ENCODE measurements at places on chromosomes 7 and 10. TPM values are rescaled to one million over a fixed set of nuclear protein-coding genes. Genes with fewer than 3 reads are reported as not detected.

GRCh38 chr7:41316410-41316809 lies 386.5 kb downstream of the INHBA start:
- no peak for DNase-seq

DNA sequence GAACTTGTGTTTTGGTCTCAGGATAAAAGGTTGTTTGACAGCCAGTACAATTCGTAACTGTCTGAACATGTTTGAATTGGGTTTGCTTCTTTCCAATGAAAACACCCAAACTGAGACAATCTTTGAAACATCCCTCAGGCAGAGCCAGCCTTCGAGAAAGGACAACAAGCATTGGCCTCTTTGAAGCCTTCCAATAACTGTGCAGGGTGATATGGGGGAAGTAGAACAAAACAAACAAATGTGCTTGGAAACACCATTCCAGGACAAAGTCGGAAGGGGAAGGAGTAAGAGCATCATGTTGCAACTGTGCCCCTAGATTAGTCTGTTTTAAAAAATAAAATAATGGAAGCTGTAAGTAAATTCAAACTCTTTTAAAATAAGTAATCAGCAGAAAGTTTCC lies 39.5 kb downstream of the IL2RA start:
- no peak for DNase-seq

GRCh38 chr10:109104806-109105205 lies 818.5 kb downstream of the XPNPEP1 start:
- no peak for DNase-seq

DNA sequence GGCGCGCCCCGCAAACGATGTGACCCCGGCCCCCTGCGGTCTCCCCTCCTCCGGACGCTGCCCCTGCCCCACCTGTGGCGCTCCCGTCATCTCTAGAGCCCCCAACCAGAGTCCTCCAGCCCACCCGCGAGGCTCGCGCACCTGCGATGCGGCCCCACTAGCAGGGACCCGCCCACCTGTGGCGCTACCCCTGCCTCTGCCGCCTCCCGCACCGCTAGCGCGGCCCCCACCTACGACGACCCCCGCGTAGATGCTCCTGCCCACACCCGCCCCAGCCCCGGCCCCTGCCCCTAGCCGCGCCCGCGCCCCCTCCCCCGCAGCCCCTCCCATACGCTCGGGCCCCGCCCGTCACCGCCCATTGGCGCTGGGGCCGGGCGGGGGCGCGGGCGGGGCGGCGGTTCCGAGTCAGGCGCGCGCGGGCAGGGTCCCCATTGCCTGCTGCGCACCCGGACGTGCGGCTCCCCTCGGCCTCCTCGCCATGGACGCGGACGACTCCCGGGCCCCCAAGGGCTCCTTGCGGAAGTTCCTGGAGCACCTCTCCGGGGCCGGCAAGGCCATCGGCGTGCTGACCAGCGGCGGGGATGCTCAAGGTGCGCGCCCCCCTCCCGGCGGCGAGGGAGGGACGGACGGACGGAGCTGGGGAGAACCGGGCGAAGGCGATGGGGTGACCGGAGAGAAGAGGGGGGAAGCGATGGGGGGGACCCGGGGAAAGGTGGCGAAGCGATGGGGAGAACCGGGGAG lies at the start of gene PFKP:
Gene PFKP (plus strand): TSS at position 431 of the 741 bp plus-strand sequence. CDS start 48 bp downstream, at position 479.
- peak; percentile 90 for DNase-seq

GRCh38 chr10:122953902-122954730 lies at the start of gene C10orf88:
C10orf88 (minus strand) TSS chr10:122954227; CDS start chr10:122954178, 49 bp downstream.
- peak; percentile 98 for DNase-seq

GRCh38 chr10:100886963-100887362 lies 25.8 kb upstream of the SLF2 start:
- DNase-seq, result no peak

DNA sequence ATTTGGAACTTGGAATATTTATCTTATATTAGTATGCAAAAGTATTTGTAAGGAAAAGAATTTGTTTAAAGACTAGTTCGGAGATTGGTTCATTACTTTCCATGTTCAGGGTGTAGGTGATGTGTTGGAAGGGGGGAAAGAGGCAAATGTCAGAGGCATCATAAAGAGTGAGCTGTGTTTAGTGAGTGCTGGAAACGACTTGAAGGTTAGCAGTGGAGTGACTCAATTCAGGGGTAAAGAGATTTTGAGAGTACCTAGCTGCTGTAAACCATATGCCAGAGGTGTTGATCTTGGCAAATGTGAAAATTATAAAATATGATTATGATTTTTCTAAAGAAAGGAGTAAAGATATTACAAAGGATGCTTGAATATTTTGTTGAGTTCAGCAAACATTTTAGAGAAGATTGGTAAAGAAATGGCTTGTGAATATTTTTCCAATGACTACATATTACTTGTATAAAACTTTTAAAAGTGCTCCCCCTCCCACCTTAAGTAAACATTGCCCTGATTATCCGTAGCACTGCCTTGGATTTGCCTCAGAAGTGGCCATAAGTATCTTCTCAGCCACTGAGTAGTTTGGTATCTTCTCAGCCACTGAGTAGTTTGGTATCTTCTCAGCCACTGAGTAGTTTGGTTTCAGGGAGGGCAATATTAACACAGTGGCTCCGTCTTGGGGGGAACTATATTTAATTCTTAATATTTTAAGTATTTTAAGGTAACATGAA lies 51.5 kb downstream of the ZNRF2 start:
- DNase-seq, result peak; percentile 22

GRCh38 chr7:94335586-94335985 lies 59.1 kb upstream of the COL1A2 start:
- no peak for DNase-seq

DNA sequence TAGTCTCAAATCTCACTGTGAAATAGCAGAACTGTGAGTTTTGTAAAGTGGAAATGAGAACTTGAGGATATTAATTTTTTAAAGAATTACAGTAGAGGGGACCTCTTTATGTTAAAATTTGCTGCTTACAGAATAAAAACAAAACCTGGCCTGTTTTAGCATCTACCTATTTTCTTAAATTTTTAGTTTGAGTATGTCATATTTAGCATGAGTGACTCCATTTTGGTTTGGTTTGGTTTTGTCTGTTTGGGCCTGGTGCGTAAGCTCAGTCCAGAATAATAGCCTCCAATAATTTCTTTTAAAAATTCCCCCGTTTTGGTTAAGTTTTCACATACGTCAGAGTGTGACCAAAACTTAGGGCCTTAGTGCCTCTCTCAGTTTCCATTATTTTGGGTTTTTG lies 152.0 kb upstream of the ZNF92 start:
- DNase-seq, result no peak

- peak; percentile 44 for DNase-seq
Measured at GRCh38 chr7:117041007-117041406, 87.7 kb downstream of the ST7 start.

DNA sequence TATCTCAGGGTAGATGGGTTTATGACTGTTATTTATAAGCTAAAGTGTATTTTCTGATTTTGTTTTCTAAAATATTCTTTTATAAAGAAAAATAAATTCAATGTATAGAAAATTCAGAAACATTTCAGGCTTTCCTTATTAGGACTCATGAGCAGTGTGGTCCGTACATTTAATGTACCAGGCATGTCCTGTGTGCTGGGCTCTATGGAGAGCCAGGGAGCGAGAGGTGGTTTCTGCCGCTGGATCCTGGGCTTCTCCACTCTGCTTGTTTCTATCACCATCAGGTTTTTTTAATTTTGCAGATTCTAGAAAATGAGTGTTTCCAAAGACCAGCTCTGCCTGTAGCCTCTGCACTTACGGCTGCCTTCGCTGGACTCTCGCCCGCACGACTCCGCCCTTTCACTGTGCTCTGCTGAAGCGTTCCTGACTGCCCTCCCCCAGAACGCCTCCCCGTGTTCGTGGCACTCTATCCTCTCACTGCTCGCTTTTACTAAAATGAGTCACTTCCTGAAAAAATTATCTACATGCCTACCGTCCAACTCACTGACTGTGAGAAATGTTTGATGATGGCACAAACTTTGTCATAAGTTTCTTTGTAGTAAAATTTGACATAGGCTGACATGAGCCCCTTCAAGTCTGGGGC lies 188.5 kb downstream of the ZMYND11 start:
- peak; percentile 99 for DNase-seq

DNA sequence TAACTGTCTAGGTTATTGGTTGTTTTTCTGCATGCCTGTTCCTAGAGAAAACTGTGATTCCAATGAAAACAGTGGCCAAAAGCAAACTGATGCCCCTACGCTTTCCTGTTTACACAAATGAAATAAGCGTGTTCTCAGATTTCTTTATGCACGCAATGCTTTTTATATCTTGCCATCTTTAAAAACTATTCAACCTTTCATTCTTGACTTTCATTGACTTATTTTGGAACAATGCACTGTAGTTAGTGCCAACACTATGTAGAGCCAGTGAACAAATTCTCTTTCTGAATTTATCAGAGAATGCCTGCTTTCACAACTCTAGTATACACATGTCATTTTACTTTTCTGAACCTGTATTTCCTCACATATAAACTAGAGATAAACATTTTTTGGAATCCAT lies 86.6 kb downstream of the CABCOCO1 start:
- DNase-seq, result no peak

GRCh38 chr7:110065121-110065520 lies 1025.8 kb upstream of the LRRN3 start:
- no peak for DNase-seq

GRCh38 chr7:85749696-85750453 lies 563.0 kb upstream of the SEMA3D start:
- no peak for DNase-seq

- peak; percentile 54 for DNase-seq
Measured at GRCh38 chr7:10939237-10939910, 34.3 kb upstream of the PHF14 start.

The NKX6-2 gene
- total RNA-seq, result not detected

The CFAP46 gene
- 0.29 TPM for total RNA-seq

The DLX6 gene
- total RNA-seq, result 1.1 TPM

The FEZF1 gene
- total RNA-seq, result not detected

The OR2A12 gene
- not detected for total RNA-seq

The MSMB gene
- total RNA-seq, result not detected

The UBE2D4 gene
- 19.2 TPM for total RNA-seq

Data from osteoblast (primary cell).